CD8-positive, alpha-beta memory T cell (primary cell): ENCODE measurements at places on chromosomes 2 and 18.

- DNase-seq = no peak
These were observed 16.9 kb upstream of the ILKAP start for GRCh38 chr2:238220274-238220891.

GRCh38 chr2:57886161-57886786, 160.3 kb upstream of the VRK2 start:
- no peak for DNase-seq

DNA sequence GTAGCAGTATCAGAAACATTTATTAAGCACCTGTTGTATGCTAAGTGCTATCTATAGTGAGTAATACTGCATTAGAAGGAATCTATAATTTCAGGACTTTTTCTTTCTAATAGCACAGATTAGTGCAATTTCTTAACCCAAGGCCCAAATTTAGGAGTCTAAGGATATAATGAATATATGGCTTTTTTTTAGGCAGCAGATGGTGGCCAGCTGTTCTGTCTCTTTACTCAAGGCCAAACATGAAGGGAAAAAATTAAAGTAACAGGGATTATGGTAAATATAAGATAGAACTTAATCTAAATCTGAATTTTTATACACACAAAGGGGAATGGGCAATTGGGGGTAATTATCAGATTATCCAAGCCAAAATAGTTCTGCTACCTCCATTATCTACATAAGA, 230.6 kb upstream of the SP5 start:
- DNase-seq = no peak

DNA sequence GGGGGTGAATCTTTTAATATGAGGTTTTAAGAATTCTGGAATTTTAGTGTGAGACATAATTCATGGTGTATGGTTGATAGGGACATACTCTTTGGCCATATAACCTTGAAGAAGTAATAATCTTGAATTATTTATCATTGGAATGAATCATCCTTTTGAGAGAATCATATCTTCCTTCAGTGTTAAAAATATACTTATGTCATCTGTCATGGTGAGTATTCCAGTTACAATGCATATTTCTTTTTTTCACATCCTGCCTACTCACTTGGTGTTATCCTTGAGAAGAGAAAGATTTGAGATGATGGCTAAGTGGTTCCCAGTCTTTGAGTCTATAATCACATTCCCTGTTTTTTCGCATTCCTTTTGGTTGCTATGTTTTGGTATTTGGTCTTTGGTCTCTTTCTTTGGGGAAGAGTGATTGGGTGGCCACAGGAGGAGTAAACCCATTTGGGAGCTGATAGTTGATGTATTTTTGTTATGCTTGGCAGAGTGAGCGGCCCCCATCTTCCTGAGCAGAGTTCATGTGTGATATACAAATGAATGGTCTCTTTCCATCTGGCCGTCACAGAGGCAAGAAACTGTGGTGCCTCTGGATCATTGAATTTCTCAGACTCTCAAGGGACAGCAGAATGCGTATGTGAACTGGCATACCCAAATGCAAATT, 21.6 kb downstream of the ASAP2 start:
- DNase-seq = no peak

GRCh38 chr2:69767034-69767433, 25.1 kb downstream of the ANXA4 start:
- DNase-seq = no peak

GRCh38 chr2:216920937-216921456, 61.1 kb upstream of the TNP1 start:
- DNase-seq = no peak

GRCh38 chr18:68427951-68428401, 286.9 kb downstream of the TMX3 start:
- DNase-seq = no peak

GRCh38 chr18:24023185-24023814, 8.7 kb downstream of the TTC39C start:
- no peak for DNase-seq

DNA sequence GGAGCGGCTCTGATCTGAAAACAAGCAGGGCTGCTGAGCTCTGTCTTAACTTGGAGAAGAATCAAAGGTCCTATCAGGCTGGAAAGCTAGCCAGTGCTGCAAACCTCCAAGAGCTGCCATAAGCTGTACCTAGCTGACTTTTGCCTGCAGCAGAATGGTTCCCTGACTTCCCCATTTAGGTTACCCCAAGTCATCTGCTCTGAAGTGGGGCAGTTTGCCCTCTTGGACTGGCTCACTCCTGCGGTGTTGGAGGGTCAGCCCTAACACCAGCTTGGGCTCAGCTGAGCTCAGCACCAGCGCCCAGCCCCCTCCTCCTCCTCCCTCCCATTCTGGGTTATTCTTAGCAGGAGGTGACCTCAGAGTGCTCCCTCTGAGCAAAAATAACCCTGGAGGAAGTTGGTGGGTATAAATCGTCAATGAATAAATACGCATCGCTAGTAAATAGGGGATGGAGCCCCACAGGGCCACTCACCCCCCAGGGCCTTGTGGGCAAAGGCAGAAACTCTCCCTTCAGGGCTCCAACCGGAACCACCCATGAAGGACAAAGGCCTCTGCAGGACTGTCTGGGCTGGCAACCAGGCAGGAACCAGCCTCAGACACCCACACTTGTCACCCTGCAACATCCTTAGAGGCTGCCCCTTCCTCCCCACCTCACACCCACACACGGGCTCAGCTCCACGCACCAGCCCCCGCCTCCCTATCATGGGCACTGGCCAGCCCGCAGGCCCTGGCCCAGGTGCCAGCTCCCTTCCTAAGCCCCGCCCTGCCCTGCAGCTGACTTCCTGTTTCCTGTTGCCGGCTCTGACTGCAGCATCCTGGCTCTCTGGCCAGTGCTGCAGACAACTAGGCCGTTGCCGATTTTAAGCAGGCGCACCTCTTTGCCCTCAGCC, 46.9 kb downstream of the DNMT3A start:
- DNase-seq = peak; percentile 88

GRCh38 chr2:142974288-142975024, 97.0 kb downstream of the KYNU start:
- no peak for DNase-seq

DNA sequence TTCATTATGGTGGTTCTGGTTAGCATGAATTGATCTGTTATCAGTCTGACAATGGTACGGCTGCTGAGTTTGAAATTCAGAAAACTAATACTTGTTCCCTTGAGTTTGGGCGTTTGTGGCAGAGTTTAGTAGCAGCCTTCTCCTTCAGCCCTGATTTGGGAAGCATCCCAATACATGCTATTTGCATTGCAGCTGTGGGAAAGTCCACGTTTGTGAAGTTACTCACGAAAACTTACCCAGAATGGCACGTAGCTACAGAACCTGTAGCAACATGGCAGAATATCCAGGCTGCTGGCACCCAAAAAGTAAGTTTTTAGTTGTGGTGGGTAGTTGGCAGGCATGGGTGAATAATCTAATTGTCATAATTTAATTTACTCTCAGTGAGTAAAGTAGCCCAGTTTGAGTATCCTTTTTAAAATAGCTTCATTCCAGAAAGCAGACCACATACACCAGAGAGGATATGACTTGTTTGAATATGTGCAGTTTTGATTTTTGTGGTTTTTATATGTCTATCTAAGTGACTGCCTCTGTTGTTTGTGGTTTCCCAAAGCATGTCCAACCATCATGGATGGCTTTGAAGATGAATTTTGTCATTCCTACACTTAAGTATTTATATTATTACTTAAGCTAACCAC, 12.2 kb downstream of the DGUOK start:
- no peak for DNase-seq

- peak; percentile 52 for DNase-seq
These were observed 70.5 kb upstream of the PPP1CB start for GRCh38 chr2:28681158-28681571.

GRCh38 chr18:35386600-35387100, 9.5 kb upstream of the ZNF396 start:
- peak; percentile 65 for DNase-seq

GRCh38 chr18:45171679-45172191, 443.5 kb upstream of the SLC14A2 start:
- DNase-seq = no peak

GRCh38 chr2:195318440-195319111, 338.4 kb upstream of the SLC39A10 start:
- DNase-seq = no peak

- DNase-seq = no peak
These were observed 2.2 kb upstream of the GAREM1 start for GRCh38 chr18:32472841-32473240.

DNA sequence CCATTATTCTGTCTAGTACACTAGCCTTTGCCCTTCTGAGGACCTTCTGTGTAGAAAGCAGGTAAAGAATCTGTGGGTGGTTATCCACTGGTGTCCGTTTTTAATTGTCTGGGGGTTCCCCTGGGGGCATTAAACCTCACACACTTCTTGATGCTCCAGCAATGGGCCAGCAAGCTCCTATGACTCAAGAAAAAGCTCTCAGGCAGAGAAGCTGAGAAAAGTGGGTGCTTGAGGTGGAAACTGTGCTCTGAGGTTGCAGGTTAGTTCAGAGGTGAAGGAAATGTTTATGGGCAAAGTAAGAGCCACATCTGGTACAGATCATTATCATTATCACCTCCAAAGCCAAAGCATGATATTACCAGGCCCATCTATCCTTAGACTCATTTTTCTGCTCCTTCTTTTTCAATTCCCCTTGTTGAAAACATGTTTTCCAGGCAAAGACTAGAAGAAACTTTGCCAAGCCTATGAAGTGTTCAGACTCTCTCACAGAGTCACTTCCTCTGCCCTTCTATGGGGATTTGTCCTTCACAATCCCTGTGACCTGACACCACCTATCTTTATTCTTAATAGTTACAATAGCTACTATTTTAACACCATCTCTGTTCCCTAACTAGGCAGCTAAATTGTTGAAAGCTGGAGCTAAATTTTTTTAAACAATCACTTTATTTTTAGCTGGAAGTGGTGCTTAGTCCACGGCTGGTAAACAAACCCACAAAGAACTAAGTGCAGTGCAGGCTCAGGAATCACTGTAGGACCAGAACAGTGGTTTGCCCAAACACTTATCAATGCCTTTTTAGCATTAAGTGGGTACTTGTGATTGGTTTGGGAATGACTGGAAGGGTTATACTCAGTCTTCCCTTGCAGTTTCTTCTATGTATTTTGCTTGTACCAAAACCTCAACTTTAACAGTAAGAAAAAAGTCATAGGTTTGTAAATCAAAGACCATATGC, 512.8 kb upstream of the POU3F3 start:
- no peak for DNase-seq

- no peak for DNase-seq
These were observed 41.2 kb downstream of the RPL37A start for GRCh38 chr2:216539791-216540241.

DNA sequence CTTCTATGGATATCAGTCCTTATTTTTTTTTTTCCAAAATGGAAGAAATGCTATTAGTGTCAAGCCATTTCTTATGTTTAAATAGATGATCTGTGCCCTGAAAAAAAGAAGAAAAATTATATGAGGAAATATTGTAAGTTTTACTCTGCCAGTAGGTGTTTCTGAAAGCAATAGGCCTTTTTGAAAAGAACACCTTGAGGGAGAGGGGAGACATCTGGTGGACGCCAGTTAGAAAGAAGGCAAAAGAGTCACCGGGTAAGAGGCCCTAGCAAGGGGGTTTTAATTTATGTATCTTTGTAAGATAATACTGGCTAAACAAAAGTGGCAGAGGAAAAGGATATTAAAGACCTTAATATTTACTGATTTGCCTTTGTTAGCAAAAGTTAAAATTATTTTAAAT, 56.1 kb downstream of the DYNAP start:
- no peak for DNase-seq

DNA sequence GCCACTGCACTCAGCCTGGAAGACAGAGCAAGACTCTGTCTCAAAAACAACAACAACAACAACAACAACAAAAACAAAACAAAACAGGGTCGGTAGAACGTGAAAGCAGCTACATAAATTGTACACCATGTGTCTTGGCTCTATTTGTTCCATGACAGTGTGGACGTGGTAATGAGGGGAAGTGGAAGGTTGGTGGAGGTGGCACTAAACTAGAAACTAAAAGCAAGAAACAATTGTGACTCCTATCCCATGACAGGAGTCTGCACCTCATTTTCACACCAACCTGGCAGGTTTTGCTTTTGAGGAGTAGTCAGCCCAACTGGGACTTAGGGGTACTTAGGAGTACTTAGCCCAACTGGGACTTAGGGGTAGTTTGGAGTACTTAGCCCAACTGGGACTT, 62.5 kb upstream of the MRPS9 start:
- DNase-seq = no peak

GRCh38 chr18:7452331-7452730, 114.8 kb upstream of the PTPRM start:
- no peak for DNase-seq

- DNase-seq = no peak
These were observed 2.3 kb upstream of the NCKAP5 start for GRCh38 chr2:133570542-133570941.

DNA sequence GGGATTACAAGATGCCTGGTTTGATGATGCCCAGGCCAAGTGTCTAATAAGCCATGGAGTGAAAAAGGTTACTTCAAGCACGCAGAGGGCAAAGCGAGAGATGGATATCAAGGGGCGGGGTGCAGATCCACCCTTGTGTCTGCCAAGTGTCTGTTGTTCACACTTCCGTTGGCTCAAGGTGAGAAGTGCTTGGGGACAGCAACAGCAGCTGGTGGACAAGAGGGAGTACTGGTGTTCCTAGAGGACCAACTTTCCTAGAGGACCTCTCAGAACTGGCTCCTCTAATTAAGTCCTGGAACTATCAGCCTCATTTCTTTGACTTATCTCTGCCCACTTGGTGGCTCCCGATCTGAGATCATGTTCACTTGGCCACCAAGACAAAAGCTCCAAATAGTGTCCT, 299.1 kb downstream of the PRKCE start:
- no peak for DNase-seq

DNA sequence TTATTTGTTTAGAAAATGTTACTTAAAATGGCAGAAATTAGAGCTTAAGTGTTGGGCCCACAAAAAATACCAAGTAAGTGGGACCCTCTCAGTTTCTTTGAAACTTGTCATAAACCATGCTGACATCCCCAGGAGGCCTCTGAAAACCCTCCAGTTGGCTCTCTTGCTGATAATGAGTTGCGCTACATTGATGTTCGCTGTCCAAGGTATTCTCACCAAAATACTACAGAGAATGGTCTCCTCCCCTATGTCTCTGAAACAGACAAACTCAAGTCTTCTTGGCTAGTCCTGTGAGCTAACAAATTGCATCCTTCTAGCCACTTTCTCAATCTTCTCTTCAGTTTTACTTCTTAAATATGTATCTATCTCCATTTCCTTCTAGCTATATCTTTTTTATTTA, 669.4 kb downstream of the IRS1 start:
- no peak for DNase-seq

- no peak for DNase-seq
These were observed 29.6 kb downstream of the MREG start for GRCh38 chr2:215983581-215984351.

DNA sequence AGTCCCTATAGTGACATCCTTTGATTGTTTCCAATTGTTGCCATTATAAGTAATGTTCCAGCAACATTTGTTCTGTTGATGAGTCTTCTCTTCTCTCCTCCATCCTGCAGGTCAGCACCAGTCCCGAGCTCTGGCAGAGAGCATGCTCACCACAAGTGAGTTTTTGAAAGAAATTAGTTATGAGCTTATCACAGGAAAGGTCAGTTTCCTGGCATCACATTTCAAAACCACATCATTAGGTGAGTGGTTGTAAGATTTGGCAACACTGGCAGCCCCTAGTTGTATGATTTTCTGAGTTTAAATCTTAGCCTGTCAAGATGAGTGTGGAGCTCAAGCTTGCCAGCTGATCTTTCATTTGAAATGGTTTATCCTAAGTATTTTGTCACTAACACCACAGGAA, 149.6 kb downstream of the ESCO1 start:
- DNase-seq = no peak

GRCh38 chr2:236576087-236576486, 6.5 kb downstream of the ACKR3 start:
- DNase-seq = no peak
